Activated T-helper 1 cell treated with anti-CD3 and anti-CD28 coated beads, Interleukin-12 subunit alpha, Interleukin-12 subunit beta, Interleukin-2, Interleukin-4 antibody, amounts not matched to agents 30 ng/mL and 10 ng/mL and 1 ng/mL, durations not matched to agents 14 hours and 24 hours and 36 hours (primary cell): ENCODE measurements at places on chromosomes 16 and 17. TPM values are rescaled to one million over a fixed set of nuclear protein-coding genes. Genes with fewer than 3 reads are reported as not detected.

GRCh38 chr17:79111097-79111496, 36.5 kb downstream of the ENGASE start:
- H3K4me3 ChIP-seq = no peak overlapping the region
- no peak overlapping the region for H3K27ac ChIP-seq
- no peak for DNase-seq

GRCh38 chr16:13083681-13084080, 182.3 kb downstream of the SHISA9 start:
- H3K27me3 ChIP-seq = no peaks in the 10 kb centered on the region
- DNase-seq = no peak
- H3K4me1 ChIP-seq = no peaks in the 10 kb centered on the region
- no peak overlapping the region for H3K4me3 ChIP-seq
- no peaks in the 10 kb centered on the region for H3K36me3 ChIP-seq

- no peaks in the 10 kb centered on the region for H3K27me3 ChIP-seq
- peaks cover 43% of the 10 kb centered on the region for H3K36me3 ChIP-seq
- H3K27ac ChIP-seq = peak overlapping the region; percentile 96
- H3K4me1 ChIP-seq = peaks cover 62% of the 10 kb centered on the region
Observed at GRCh38 chr17:63700528-63701455, 867 bp upstream of the LIMD2 start.

- peaks cover 38% of the 10 kb centered on the region for H3K27me3 ChIP-seq
- no peaks in the 10 kb centered on the region for H3K36me3 ChIP-seq
- no peaks in the 10 kb centered on the region for H3K4me1 ChIP-seq
Observed at GRCh38 chr17:56665864-56666263, 72.4 kb downstream of the NOG start.

DNA sequence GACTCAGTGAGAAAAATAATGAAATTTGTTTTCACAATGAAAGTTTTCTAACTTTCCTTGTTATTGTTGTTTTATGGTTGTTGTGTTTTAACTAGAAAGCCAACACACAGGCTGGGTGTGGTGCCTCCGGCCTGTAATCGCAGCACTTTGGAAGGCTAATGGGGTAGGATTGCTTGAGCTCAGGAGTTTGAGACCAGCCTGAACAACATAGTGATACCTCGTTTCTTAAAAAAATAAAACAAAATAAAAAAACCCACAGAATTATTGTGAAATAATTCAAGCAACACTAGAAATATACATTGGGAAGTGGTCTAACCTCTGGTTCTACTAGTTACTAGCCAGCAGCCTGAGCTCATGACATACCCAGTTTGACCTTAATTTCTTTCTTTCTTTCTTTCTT, 630 bp downstream of the MILR1 start:
- DNase-seq = no peak
- no peaks in the 10 kb centered on the region for H3K36me3 ChIP-seq
- no peak overlapping the region for H3K4me3 ChIP-seq
- no peak overlapping the region for H3K27ac ChIP-seq

DNA sequence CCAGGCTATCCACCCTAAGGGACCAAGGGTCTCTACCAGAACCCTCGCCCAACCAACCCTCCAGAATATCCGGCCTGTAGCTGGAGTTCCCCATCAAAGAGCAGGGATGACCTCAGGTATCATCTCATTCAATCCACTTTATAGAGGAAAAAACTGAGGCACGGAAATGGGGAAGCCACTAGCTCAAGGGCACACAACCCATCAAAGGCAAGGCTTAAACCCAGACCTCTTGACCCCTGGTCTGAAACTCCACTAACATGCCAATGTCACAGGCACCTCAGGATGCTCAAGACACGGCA, 1.6 kb downstream of the TBC1D10B start:
- peak overlapping the region; percentile 94 for H3K4me3 ChIP-seq
- peaks cover 53% of the 10 kb centered on the region for H3K4me1 ChIP-seq
- H3K27ac ChIP-seq = peak overlapping the region; percentile 79

DNA sequence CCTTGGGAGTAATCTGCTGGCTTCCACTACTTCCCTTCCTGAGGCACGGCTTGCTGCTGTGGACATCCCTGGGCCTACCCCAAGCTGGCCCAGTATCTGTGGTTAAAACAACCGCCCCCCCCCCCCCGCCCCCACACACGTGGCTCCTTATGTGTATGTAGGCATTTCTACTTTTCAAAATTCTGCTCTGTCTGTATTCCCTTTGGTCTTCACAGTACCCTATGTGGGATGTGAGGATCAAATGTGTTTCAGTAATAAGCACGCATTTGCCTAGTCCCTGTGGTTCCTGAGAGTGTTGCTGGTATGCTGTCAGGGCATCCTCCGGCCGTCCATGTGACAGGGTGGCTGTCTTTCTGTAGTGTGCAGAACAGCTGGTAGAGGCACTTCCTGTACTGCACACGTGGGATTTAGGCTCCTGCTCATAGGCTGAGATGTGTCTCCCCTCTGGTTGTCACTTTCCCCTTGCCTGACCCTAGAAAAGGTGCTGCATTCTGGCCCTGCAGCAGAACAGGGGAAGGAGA, 2.2 kb downstream of the NT5M start:
- H3K36me3 ChIP-seq = peaks cover 4% of the 10 kb centered on the region
- peaks cover 31% of the 10 kb centered on the region for H3K4me1 ChIP-seq
- H3K27ac ChIP-seq = peak overlapping the region; percentile 97
- peak overlapping the region; percentile 86 for H3K4me3 ChIP-seq
- DNase-seq = peak; percentile 53

GRCh38 chr16:79713609-79714309, 113.2 kb upstream of the MAF start:
- peak overlapping the region; percentile 51 for H3K27ac ChIP-seq
- H3K27me3 ChIP-seq = peaks cover 4% of the 10 kb centered on the region
- H3K4me3 ChIP-seq = peak overlapping the region; percentile 42
- H3K4me1 ChIP-seq = peaks cover 25% of the 10 kb centered on the region

DNA sequence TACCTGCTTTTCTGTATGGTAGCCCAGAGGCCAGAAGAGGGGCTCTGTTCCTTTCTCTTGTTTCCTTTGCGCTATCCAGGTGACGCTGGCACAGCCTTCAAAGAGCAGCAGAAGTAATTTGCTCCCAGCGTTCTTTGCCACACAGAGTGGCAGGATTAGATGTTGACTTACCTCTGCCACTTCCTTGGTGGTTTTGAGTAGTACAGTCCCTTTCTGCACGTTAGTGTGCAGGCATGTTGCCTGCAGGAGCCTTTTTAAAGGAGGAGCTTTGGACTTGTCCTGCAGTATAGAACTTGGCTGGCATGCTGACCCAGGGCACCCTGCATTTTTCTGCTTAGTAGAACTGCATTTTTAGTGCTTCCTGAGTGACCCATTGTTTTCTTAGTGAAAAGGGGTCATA, at the start of gene ABCC11:
Gene ABCC11 (minus strand): TSS at position 229 of the 400 bp plus-strand sequence. CDS start 15,618 bp downstream, outside the sequence.
- peaks cover 2% of the 10 kb centered on the region for H3K27me3 ChIP-seq
- H3K36me3 ChIP-seq = peaks cover 8% of the 10 kb centered on the region
- DNase-seq = no peak

DNA sequence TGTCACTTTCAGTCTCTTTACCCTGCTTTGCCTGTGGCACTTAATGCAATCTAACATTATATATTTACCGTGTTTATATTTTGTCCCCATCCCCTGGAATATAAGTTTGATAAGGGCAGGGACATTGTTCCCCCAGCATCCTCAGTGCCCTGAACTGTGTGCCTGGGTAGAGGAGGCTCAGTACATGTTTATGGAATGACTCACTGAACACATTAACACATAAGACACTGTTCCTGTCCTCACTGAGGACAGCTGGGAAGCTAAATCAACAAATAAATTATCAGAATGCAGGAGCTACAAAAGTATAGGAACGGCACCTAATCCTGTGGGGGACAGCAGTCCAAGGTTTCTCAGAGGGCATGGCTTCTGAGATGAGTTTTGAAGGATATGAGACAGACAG, 27.8 kb downstream of the GRIN2A start:
- H3K27ac ChIP-seq = no peak overlapping the region
- DNase-seq = no peak
- H3K4me1 ChIP-seq = no peaks in the 10 kb centered on the region
- H3K36me3 ChIP-seq = no peaks in the 10 kb centered on the region

GRCh38 chr17:6506679-6507231, 49.6 kb downstream of the PITPNM3 start:
- H3K36me3 ChIP-seq = no peaks in the 10 kb centered on the region
- no peaks in the 10 kb centered on the region for H3K4me1 ChIP-seq
- no peaks in the 10 kb centered on the region for H3K27me3 ChIP-seq

DNA sequence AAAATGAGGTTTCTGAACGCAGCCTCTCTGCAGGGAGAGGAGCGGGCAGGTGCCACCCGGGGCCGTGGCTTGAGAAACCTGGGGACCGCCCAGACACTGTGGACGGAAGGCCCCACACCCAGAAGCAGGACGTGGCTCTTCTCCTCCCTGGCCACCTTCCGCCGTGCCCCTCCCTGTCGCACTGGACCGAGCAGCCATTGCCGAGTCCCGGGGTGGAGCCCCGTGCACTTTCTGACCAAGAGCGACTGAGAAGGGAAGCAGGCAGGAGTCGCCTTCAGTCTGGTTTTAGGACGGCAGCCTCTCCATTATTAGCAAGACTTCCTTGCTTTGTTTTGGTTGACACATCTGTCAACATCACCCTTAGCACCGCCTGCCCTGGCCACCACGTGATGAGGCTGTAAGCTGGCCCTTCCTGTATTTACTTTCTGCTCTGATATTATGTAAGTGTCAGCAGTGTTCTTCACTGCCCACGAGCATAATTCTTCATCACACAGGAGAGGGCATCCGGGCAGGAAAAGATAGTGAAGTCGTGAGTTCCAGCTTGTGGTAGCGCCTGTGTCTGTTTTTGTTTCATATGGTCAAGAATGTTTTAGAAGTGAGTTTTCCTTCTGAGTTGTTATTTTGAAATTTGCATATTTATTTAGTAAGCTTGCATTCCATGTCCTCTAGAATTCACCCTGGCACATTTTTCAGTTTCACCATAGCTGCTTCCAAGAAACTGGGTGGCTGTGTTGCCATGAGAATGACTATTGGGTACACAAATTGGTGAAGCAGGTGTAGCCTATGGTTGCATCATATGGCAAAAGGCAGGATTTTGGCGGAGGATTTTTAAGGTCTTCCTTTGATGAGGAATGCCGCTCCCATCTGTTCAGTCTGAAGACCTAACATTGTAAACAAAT, 1.0 kb downstream of the HERPUD1 start:
- H3K36me3 ChIP-seq = peaks cover 50% of the 10 kb centered on the region
- peaks cover 50% of the 10 kb centered on the region for H3K4me1 ChIP-seq
- no peaks in the 10 kb centered on the region for H3K27me3 ChIP-seq

DNA sequence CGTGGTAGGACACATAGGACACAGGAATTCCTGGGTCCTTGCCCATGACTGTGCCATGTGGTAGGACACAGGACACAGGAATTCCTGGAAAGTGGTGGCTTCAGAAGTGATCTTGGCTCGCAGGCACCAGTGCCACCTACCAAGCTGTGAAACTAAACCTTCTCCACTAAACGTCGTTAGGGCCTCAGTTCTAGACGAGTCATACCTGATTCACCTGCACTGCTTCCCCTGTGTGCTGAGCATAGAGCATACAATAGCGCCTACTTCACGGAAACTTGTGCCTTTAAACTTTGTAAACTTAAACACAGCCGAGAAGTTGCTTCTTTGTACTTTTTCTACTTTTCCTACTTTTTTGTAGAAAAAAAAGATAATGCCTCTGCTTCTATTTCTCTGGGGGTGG, 4.8 kb downstream of the SOX8 start:
- no peak overlapping the region for H3K4me3 ChIP-seq
- DNase-seq = no peak
- H3K27ac ChIP-seq = no peak overlapping the region

DNA sequence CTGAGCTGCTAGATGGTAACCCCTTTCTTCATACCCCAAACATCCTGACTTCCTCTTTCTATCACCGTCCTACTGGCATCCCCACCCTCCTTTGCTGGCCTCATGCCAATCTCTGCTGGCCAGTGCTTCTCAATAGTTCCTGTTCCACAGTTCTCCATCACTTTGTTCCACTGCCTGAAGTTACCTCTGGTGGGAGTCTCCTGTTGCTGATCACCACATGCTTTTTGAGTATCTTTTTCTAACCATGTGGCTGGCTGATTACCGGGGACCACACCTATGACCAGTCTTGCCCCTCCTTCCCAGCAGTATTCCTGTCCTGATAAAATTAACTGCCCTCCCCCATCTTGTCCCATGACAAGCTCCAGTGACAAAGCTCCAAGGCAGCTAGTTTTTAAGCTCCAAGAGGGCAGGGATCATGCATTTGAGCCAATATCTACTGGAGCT, 380.4 kb upstream of the CCL2 start:
- H3K4me3 ChIP-seq = no peak overlapping the region
- no peak overlapping the region for H3K27ac ChIP-seq
- no peak for DNase-seq
- no peaks in the 10 kb centered on the region for H3K27me3 ChIP-seq
- no peaks in the 10 kb centered on the region for H3K4me1 ChIP-seq

DNA sequence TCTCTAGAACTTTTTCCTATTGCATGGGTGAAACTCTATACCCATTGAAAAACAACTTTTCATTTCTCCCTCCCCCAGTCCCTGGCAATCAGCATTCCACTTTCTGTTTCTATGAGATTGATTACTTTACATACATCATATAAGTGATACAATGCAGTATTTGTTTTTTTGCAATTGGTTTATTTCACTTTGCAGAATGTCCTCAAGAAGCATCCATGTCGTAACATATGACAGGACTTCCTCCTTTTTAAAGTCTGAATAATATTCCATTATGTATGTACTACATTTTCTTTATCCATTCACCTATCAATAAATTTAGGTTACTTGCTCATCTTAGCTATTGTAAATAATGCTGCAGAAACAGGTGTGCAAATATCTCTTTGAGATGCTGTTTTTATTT, 8.8 kb downstream of the IL21R start:
- peaks cover 80% of the 10 kb centered on the region for H3K36me3 ChIP-seq
- H3K4me1 ChIP-seq = peaks cover 81% of the 10 kb centered on the region
- DNase-seq = no peak
- H3K27ac ChIP-seq = peak overlapping the region; percentile 59
- H3K4me3 ChIP-seq = peak overlapping the region; percentile 54

GRCh38 chr16:81035975-81036750, 521 bp downstream of the ATMIN start:
- peak overlapping the region; percentile 65 for H3K27ac ChIP-seq
- DNase-seq = no peak
- peaks cover 21% of the 10 kb centered on the region for H3K36me3 ChIP-seq
- H3K27me3 ChIP-seq = no peaks in the 10 kb centered on the region

DNA sequence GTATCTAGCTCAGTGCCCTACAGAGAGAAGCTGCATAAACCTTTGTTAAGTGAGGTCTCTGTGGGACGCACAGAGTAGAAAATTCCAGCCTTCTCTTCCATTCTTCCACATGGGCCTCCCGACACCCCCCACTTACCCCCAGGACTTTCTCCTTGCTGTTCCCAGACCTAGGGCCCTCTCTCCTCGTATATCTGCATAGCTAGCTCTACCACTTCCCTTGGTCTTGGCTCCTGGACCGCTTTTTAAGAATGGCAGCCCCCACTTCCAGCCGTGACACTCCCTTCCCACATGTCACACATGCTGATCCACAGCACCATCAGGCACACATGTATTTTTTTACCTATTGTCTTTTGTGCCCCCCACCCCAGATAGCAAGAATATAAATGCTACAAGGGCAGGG, 16.7 kb upstream of the FOXJ1 start:
- H3K36me3 ChIP-seq = peaks cover 42% of the 10 kb centered on the region
- no peak overlapping the region for H3K4me3 ChIP-seq
- H3K27me3 ChIP-seq = no peaks in the 10 kb centered on the region
- H3K27ac ChIP-seq = no peak overlapping the region
- H3K4me1 ChIP-seq = peaks cover 4% of the 10 kb centered on the region
- no peak for DNase-seq

Gene GAN
- 16.4 and 16.8 TPM in 2 replicates for total RNA-seq

Gene TBX4
- not detected in 2 replicates for total RNA-seq

Gene RRN3
- total RNA-seq = 36.1 and 39.1 TPM in 2 replicates

Gene WNT9B
- total RNA-seq = not detected in 2 replicates

Gene TK1
- 65.8 and 66.8 TPM in 2 replicates for total RNA-seq

Gene ORMDL3
- 70.8 and 77.4 TPM in 2 replicates for total RNA-seq

Gene SCGB1C2
- total RNA-seq = not detected in 2 replicates

Gene WNK4
- total RNA-seq = 0.12 and 0.29 TPM in 2 replicates

Gene CEP131
- 17.5 and 18.7 TPM in 2 replicates for total RNA-seq

Gene ZSCAN32
- 14.3 and 19.4 TPM in 2 replicates for total RNA-seq

Gene GLIS2
- total RNA-seq = 0.54 TPM in 2 replicates

Gene LRRC75A
- total RNA-seq = 1.6 TPM in 2 replicates
